NCI-H1436 (cell line): ENCODE measurements at places on chromosomes 12 and 14.
A peak's percentile ranks its signal among the peaks of the same experiment; 100 is the strongest.

DNA sequence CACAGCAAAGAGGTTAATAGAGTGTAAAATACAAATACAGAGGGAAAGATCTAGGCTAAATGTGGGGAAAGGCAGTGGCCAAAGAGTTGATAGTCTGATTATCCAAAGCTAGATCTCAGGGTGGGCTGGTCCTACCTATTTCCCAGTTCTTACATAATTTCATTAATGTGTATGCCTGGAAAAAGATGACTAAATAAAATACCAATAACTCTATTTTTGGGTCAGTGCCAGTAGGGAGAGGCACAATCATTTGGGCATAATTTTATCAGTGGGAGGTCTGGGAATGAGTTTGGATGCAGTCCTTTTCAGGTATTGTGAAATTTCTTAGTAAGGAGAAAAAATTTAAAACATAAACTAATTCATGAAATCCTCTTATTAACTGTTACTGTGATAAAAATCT is 30.6 kb upstream of the CLEC14A start:
- no peak for DNase-seq

GRCh38 chr14:91420686-91421085 is 3.1 kb upstream of the CCDC88C start:
- DNase-seq: no peak

DNA sequence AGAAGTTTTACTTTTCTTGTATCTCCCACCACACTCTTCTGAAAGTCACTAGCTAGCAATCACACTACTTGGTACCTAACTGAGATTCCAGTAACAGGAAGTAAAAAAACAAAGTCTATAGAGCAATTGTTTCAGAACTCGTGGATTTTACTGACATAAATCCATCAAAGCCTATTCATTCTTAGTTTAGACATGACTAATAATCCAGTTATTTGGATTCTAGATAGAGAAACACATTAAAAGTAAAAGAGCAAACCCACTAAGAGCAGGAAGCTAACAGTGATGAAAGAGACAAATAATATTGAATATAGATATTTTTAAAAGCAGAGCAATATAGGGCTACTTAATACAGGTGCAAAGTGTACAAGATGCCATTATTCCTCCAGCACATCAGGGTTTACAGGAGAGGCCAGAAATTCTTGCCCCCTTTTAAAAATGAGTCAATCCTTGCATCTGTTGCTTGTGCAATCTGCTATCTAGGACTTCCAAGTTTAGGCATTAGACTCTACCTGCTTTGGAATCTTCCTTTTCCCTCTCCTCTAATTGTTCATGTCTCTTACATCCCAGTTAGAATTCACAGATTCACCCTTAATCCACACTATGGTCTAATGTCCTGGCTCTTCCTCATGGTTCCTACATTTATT is 6.0 kb downstream of the HEATR5A start:
- DNase-seq: no peak

DNA sequence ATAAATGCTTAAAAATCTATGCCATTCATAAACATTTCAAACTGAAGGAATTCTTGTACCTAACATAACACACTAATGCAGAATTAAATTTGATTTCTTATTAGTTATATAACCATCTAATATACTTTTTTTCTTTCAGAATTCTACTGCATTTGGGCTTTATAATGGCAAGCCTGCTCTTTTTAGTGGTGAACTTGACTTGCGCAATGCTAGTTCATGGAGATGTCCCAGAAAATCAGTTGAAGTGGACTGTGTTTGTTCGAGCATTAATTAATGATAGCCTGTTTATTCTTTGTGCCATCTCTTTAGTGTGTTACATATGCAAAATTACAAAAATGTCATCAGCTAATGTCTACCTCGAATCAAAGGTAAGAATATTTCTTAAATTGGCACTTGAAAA is 47.3 kb downstream of the GPR137C start:
- no peak for DNase-seq

- no peak for DNase-seq
Observed at GRCh38 chr14:71555654-71556559, 376.3 kb upstream of the RGS6 start.

DNA sequence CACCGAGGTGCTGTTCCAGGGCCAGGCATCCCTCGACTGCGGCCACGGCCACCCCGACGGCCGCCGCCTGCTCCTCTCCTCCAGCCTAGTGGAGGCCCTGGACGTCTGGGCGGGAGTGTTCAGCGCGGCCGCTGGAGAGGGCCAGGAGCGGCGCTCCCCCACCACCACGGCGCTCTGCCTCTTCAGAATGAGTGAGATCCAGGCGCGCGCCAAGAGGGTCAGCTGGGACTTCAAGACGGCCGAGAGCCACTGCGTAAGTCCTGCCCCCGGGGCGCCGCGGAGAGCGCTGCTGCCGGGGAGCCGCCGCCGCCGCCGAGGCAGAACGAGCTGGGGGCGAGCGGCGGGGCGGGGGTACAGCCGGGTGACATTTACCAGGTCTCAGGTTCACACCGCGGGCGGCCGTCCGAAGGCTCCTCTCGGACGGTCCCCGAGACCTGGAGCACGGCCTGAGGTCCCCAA is 1.4 kb downstream of the PLXNC1 start:
- DNase-seq: no peak

DNA sequence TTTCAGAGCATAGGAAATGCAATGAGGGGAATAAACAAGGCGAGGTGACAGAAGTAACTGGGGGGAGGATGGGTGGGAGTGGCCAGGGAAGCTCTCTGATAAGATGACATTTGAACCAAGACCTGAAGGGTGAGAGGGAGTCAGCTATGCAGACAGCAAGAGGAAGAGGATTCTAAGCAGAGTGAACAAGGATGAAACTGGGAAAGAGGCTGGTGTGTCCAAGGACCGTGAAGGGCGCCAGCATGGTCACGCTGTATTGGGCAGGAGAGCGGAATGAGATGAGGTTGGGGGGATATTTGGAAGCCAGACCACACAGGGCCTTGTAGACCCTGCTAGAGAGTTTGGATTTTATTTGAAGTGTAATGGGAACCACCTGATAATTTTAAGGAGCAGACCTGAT is 10.5 kb upstream of the PPP1R1A start:
- no peak for DNase-seq

- DNase-seq: no peak
Observed at GRCh38 chr12:59191372-59191771, 271.1 kb upstream of the LRIG3 start.

- no peak for DNase-seq
Observed at GRCh38 chr14:102288139-102288538, 16.8 kb downstream of the MOK start.

GRCh38 chr12:107442326-107442987 is 243.1 kb upstream of the PWP1 start:
- DNase-seq: no peak

DNA sequence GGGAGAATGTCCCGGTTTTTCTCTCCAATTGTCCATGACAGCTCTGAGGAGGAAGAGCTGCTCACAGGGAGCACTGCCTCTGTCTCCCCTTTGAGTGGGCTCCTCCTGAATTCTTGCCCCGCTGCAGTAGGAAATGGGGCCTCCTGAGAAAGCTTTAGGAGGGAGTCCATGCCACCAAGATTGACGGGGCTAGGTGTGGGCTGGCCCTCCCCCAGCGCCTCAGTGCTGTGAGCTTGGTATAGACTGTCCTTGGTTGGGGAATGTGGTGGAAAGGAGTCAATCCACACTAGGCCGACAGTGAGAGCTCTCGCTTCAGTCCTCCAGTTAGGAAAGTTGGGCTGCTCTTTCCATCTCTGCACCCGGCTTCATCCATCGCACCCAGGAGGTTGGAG is 23.4 kb upstream of the CTDSP2 start:
- no peak for DNase-seq

DNA sequence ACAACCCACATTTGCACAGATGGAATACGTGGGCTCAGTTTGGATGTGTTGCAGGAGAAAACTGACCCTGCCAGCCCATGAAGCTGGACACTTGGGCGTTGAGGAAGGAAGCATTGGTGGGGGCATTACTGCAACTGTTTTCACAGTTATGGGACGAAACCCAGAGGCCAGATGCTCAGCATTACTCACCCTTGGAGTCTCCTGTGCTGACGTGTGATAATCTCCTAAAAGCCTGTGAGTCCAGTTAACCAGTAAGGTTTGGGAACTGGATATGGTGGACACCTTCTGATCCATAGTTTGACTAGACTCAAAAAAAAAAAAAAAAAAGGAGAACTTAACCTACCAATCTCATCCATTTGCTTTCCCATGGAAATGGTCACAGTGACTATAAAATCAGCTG is 52.8 kb upstream of the EGLN3 start:
- no peak for DNase-seq

DNA sequence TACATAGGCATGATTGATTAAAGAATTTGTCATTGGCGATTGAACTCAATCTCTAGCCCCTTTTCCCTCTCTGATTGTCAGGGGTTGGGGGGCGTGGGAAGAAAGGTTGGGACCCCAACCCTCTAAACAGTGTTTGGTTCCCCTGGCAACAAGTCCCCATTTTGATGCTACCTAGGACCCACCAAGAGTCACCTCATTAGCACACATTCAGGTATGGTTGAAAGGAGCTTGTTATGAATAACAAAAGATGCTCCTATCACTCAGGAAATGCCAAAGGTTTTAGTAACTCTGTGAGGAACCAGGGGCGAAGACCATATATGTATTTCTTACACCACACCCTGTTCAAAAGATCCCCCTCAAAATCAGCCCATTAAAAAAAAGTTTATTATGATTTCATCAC is 14.3 kb downstream of the RNF212B start:
- DNase-seq: no peak

GRCh38 chr12:78697817-78698415 is 166.7 kb upstream of the SYT1 start:
- no peak for DNase-seq

DNA sequence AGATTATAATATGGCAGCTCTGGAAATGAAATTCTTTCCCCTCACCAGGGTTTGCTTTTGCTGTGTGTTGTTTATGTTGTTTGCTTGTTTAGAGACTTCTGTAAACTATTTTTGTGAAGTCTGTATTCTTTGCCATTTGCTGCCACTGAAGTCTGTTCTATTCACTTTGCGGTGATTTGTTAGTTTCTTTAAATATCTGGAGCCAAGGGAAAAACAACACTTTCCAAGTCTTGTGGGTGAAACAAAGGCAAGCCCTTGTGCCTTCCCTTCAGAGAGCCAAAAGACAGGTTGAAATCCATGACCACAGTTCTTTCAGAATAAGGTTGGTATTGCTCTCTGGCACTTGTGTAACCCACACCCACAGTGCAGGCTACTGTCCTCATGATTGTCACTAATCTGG is 59.5 kb upstream of the RNU6-7 start:
- DNase-seq: no peak

DNA sequence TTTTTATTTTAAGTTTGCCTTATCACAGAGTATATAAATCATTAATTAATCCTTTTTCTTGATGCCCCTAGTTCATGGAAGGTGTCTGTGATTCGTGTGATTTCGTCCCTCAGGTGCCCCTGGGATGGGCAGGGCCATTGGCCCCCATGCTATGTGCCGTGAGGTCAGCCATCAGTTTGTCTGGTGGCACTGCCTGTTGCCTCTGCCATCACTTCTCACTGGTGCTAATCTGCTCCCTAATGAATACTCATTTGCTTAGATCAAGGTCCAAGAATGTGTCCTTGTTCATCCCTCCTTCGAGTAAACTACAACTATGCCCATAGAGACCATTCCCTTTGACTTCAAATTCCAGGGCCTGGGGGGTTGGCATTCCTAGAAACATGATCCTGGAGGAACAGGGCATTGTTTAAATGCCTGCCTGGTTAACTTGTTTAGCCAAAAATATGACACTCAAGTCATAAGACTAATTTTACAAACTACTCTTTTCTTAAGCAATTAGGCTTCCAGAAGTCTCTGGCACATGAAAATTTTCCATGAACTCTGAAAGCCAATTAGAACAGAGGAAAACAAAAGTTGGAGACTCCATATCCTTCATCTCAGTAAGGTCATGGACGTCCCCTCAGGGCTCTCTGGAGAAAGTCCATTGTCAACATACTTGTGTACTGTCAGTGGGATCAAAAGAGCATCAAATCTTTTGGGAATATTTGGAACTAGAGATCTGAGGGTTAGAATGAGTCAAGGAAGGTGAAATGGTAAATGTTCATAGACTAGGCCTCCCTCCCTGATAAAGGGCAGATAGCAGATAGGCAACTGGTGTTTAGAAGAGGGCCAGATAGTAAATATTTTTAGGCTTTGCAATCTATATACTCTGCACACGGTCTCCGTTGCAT is 90.9 kb upstream of the PLXNC1 start:
- no peak for DNase-seq

DNA sequence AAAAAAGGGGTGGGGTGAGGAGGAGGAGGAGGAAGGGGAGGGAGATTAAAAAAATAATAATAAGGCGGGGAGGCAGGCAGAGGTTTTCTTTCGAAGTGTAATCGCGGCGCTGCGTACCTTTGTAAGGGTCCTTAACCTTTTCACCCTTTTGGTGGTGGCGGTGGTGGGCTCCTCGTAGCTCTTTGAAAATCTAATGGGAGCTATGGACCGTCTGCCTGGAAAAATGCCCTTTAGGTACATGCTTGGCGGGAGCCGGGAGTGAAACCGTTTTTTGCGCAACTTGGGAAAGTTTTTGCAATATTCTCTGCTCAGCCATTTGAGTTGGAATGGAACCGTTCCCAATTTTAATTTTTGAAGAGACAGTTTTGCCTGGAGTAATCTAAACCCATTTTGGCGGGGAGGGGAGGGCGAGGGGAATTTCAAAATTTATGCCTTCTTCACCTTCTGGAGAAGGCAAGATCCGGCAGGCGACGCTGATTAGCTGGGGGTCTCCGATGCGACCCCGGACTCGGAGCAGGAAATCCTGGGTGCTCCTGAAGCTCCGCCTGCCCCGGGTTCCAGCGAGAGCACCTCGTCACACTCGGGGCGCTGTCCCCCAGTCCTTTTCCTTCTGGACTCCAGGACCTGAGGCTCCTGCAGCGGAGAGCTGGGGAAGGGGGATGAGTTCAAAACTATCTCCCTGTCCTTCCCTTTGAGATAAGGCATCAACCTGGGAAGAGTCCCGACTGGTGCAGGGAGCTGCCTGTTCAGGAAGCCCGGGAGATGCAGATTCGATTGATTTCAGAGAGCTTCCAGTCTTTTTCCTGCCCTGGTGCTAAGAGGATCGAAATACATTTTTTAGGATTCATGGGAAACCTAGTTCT is 74.6 kb upstream of the TBX5 start:
- DNase-seq: no peak

DNA sequence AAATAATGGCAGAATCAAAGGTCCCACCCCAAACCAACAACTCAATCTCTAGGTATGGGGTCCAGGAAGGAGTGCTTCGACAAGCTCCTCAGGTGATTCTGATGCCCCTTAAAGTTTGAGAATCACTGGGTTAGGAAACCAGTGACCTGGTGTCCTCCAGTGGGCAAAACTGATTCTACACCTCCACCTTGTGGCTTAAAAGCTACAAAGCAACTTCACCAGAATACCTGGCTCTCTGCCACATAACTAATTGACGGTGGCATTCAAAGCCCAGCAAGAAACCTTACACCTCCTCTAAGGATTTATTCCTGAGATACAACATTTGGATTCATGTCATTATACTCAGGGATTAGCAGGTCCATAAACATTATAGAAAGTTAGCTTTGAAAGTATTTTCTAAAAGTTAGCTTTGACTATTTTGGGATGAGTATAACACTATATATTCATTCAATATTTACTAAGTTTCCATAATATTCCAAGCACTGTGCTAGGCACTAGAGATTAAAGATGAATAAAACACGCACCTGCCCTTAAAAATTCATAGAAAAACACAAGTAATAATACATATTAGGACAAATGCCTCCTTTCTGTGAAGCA is 45.4 kb downstream of the DCAF5 start:
- DNase-seq: peak; percentile 74

- no peak for DNase-seq
Observed at GRCh38 chr14:99803106-99803775, 10.0 kb downstream of the EML1 start.

- DNase-seq: no peak
Observed at GRCh38 chr14:24885410-24885913, 164.5 kb downstream of the STXBP6 start.
